Nasal cavity respiratory epithelium epithelial cell of viscerocranial mucosa (primary cell): ENCODE measurements at places on chromosomes 5 and 9. TPM values are rescaled to one million over a fixed set of nuclear protein-coding genes. Genes with fewer than 3 reads are reported as not detected.

The PRLR gene
- under 0.01 and 0.07 TPM in 2 replicates for total RNA-seq

The GABRA6 gene
- not detected in 2 replicates for total RNA-seq

The PCDHGA11 gene
- 2.1 and 5.3 TPM in 2 replicates for total RNA-seq

The PCDHGA1 gene
- under 0.01 and 0.43 TPM in 2 replicates for total RNA-seq

The C8G gene
- 0.28 TPM in 1 of 2 replicates, not detected in the other for total RNA-seq

The NR6A1 gene
- total RNA-seq: 2.1 and 5.2 TPM in 2 replicates

The ADAMTS19 gene
- 0.21 and 0.34 TPM in 2 replicates for total RNA-seq

The GLDC gene
- 0.07 and 2.4 TPM in 2 replicates for total RNA-seq

The DRD1 gene
- not detected in 2 replicates for total RNA-seq

The MYMK gene
- total RNA-seq: not detected in 2 replicates

The EDIL3 gene
- total RNA-seq: 0.68 and 2.6 TPM in 2 replicates

The FBLL1 gene
- total RNA-seq: 0.14 and 3.1 TPM in 2 replicates

The PNPLA7 gene
- under 0.01 and 0.43 TPM in 2 replicates for total RNA-seq

The RNF224 gene
- under 0.01 and 0.28 TPM in 2 replicates for total RNA-seq

The UGT3A1 gene
- not detected in 2 replicates for total RNA-seq

The LCN12 gene
- 0.34 TPM in 1 of 2 replicates, not detected in the other for total RNA-seq

The CDH6 gene
- total RNA-seq: under 0.01 and 0.14 TPM in 2 replicates
